ENCODE measurements at places on chromosomes 6 and 20.

- no peak for DNase-seq
Observed at GRCh38 chr20:51696304-51697071, 71.7 kb downstream of the ATP9A start.

- DNase-seq: no peak
Observed at GRCh38 chr20:63057171-63058117, 50.7 kb upstream of the BHLHE23 start.

GRCh38 chr6:123420512-123420911 is 216.2 kb downstream of the TRDN start:
- DNase-seq: no peak

DNA sequence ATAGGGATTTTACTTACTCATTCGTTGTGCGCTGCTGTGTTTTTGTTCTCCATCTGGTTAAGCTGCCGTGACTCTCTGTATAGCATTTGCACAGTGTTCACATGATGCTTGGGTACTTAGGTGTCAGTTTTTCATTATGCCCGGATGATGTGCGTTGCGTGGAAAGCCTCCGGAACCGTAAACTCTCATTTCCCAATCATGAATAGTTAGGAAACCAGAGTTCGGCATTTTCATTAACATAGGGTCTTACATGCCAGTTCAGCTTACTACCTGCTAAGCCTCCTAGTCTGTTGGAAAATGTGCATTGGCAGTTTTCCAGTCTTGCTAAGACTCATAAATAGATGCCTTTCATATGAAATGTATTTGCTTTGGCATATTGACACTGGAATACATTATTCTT is 483.4 kb upstream of the FLRT3 start:
- no peak for DNase-seq

GRCh38 chr6:11120271-11121005 is 8.9 kb upstream of the ERVFRD-1 start:
- DNase-seq: no peak

GRCh38 chr20:7410150-7410549 is 530.1 kb downstream of the HAO1 start:
- no peak for DNase-seq

DNA sequence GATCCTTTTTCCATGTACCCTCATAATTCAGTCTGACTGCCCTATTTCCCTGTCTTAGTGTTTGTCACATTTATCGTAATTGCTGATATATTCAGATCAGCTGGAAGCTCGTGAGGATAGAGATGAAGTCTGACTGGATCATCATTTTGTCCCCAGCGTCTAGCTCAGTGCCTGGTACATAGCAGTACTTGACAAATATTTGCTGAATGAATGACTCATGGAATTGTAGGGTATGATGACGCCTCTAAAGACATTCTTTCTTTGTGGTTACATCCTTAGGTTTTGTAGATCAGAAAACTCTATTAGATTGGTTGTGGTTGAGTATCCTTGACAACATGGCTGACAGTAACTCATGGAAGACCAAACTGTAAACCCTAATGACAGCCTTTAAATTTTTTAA is 68.9 kb downstream of the MTHFD1L start:
- no peak for DNase-seq

DNA sequence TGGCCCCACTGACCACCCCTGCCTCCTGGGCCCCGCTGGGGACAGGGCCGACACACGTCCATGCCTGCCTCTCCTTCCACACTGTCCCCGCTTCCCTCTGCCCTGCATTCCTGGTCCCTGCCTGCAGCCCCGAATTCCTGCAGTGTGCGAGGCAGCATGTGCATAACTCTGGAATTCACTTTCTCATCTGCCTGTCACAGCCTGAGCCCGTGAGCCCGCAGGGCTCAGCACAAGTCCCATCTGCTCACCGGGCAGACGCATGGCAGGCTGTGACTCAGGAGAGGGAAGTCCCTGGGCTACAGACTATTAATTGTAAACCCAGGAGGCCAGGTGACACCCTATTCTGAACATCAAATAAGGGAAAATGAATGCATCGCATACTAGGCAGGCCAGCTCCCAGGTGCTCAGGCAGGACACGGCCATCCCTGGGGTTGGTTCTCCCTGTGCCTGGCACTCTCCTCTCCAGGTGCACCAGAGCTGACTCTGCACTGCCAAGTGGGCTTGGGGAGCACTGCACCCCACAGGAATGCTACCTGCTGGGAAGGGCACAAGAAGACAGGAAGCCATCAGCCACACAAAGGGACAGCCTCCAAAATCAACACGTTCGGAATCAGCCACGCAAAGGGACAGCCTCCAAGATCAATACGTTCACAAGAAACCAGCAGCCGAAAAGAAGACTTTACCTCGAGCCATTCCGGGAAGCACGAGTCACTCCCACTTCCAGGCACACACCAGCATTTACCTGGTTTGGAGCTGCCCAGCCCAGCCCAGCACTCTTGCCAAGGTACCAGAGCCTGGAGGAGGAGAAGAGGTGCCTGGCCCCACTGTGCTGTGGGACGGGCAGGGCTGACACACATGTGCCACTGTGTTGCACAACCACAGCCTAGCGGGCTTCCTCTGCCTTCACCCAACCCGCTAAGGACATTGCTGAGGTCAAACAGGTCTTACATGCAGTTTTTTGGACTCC is 65.9 kb downstream of the DLL1 start:
- DNase-seq: no peak

- no peak for DNase-seq
Observed at GRCh38 chr20:11832851-11833250, 84.8 kb upstream of the BTBD3 start.

GRCh38 chr20:56857950-56858349 is 228.8 kb downstream of the TFAP2C start:
- no peak for DNase-seq

DNA sequence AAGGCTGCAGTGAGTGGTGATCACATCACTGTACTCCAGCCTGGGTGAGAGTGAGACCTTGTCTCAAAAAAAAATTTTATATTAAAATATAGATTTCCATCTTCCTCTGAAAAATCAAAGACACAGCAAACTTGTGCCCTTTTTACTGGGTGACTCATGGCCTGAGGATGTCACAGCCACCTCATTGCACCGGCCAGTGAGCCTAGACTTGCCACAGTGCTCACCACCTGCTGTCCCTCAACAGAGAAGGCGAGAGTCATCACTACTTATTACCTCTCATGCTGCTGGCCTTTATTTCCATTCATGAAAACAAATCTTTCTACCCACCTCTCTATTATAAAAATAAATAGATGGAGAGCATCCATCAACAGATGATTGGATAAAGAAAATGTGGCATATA is 295.8 kb downstream of the PREX1 start:
- no peak for DNase-seq

- DNase-seq: no peak
Observed at GRCh38 chr6:31587791-31588777, 2.0 kb downstream of the LST1 start.

DNA sequence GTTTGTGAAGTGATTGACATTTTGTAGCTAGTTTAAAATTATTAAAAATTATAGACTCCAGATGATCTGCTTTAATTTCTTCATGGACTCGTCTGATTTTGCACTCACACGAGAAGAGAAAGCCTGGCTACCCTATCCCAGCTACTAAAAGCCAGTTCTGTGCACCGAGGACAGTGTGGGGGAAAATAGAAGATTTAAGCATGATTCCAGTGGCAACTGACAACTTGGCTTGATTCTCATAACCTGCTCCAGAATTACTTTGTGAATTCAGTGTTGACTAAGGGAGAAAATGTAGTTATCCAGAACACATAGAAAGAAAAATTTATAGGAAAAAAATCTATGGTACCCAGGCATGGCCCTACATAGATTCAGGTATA is 88.7 kb downstream of the SNAP25 start:
- no peak for DNase-seq
